Head of caudate nucleus (tissue), 42 donors: ENCODE measurements at places on chromosomes 1 and 21.

- DNase-seq, result no peak
These were observed 23.7 kb downstream of the SRRM1 start for GRCh38 chr1:24666794-24667193.

GRCh38 chr21:43337901-43338655 is 88.9 kb downstream of the SIK1 start:
- no peak for DNase-seq

DNA sequence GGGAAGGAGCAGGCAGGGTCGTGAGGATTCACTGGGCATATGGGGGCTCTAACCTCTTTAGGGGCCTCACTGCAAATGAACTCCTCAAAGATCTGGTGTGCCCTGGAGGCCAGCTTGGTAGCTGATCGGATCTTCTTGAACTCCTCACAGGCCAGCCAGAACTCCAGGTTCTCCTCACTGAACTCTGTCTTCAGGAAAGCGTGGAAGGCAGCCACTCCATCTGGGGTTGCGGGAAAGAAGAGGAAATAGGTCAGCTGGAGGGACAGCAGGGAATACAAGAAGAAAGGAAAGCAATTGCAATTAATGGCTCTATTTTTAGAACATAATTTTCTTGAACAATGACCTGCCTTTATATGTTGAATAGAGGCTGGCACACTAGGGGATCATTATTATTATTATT is 2.3 kb downstream of the RGS16 start:
- no peak for DNase-seq

GRCh38 chr21:45208627-45208951 is 79.1 kb downstream of the POFUT2 start:
- DNase-seq, result no peak

- no peak for DNase-seq
These were observed 14.8 kb downstream of the KCNN3 start for GRCh38 chr1:154855186-154855851.

DNA sequence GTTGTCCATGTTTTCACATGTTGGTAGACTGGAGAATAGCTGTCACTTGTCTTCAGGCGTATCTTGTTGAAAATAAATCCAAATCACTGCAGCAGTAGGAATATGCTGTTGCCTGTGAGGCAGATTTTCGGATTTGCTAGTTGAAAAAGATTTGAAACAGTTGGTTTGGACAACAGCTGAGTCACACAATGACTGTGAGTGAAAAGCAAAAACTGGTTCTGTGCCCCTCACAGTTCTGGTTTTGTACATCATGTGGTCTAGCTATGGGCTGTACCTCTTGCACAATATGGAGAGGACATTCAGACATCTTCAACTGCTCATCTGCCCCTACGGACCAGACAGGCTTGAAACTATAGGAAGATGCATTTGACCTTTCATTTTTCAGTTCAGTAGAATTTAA is 1.8 kb downstream of the ARF1 start:
- peak; percentile 2 for DNase-seq

- peak; percentile 56 for DNase-seq
These were observed 15.1 kb upstream of the PADI3 start for GRCh38 chr1:17233675-17234320.

DNA sequence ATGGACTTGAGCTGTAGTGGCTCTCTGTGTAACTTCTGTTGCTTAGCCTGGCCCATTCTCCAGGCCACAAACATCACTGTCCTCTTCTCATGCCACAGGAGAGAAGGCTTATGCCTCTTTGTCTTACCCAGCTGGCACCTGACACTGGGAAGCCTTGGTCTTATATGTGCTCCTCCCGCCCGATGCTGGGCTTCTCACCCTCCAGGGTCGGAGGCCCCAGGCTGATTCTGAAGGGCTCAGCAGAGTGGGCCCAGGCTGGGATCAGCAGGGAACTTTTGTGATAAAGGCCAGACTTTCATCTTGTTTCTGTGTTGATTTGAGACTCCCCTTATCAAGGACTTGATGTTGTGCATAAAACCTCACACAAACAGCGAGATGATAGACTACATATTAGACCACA is 29.8 kb downstream of the TRPM2 start:
- no peak for DNase-seq

GRCh38 chr1:37946703-37947360 is at the start of gene INPP5B:
TSS of gene INPP5B (minus strand) at chr1:37947053. CDS start at chr1:37946308, 745 bp downstream.
- peak; percentile 89 for DNase-seq

DNA sequence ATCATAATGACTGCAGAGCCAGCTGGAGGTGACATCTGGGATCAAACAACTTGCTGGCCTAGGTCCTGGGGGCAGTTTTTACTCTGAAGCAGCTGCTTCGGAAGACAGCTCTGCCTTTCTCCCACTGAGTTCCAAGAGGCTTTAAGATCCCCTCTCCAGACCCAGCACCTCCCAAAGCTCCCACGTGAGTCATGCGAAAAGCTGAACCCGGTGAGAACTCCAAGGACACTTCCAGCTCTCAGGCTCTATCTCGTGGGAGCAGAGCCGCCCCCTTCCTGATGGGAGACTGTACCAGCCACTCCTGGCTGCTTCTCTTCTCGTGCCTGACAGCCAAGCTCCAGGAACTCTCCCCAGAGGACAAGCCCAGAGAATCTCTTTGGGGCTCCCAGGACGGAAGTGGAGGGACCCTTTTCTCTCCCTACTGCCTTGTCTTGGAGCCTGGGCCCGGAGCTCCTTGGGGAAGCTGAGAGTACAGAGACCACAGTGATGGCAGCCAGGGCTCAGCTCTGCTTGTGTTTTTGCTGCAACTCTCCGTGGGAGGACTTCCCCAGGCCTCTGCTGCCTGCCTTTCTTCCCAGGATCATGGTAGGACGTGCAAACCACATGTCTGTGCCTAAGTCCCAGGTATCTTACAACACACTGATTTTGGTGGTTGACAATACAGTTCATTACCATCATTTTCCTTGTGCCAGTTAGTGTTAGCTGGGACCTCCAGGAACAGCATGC is 40.6 kb downstream of the STUM start:
- DNase-seq, result peak; percentile 30
